Stimulated activated CD4-positive, alpha-beta T cell treated with anti-CD3 and anti-CD28 coated beads, TNF-alpha, amount 100 ng/mL, for 4 hours (primary cell): ENCODE measurements at places on chromosomes 4 and X.

DNA sequence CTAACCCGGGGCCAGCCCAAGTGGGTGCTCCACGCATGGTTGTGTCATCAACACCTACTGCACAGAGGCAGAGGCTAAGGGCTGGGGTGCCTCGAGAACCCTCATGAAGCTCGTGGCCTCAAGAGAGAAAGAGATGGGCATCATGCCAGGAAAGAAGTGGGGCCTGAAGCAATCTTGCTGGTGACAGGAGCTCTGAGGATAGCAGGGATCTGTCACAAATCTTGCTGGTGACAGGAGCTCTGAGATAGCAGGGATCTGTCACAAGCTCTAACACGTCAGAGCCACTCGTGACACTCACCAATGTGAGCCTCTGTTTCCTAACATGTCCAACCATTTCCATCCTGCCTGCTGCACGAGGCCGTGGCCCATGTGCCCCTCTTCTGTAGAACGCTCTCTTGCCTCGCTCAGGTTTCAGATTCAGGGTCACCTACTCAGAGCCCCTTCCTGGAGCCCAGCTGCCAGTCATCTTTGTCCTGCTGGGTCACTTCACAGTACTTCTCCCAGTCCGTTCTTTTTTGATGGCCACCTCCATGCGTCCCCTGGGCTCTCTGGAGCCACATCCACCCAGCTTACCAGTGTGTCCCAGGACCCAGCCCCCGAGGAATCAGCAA, 21.1 kb downstream of the PNMA6E start:
- no peak for DNase-seq

GRCh38 chr4:169109035-169109675, 99.1 kb upstream of the CBR4 start:
- DNase-seq, result no peak

DNA sequence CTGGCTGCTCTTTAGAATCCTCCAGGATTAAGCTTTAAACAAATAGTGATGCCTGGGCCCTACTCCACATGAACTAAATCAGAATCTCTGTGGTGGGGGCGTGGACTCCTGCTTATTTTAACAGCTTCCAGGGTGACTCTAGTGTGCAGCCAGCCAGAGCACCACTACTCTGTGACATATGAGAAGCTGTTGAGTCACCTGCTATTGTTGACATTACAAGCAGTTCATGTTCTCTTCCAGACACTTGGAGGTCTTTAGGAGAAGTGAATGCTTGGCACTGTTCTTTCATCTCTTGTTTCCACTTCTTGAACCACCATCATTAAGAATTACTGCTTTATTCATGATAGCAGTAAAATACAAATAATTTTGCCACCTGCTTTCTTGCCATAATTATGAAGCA, 426 bp upstream of the C4orf51 start:
- DNase-seq, result no peak

GRCh38 chr4:145756244-145756643, 76.3 kb downstream of the C4orf51 start:
- no peak for DNase-seq

GRCh38 chr4:25911356-25911755, 2.7 kb upstream of the SMIM20 start:
- DNase-seq, result no peak

- DNase-seq, result no peak
Observed at GRCh38 chr4:38233727-38234480, 273.7 kb downstream of the PTTG2 start.
